ENCODE measurements at places on chromosomes 5 and 9. TPM values are rescaled to one million over a fixed set of nuclear protein-coding genes. Genes with fewer than 3 reads are reported as not detected.

DNA sequence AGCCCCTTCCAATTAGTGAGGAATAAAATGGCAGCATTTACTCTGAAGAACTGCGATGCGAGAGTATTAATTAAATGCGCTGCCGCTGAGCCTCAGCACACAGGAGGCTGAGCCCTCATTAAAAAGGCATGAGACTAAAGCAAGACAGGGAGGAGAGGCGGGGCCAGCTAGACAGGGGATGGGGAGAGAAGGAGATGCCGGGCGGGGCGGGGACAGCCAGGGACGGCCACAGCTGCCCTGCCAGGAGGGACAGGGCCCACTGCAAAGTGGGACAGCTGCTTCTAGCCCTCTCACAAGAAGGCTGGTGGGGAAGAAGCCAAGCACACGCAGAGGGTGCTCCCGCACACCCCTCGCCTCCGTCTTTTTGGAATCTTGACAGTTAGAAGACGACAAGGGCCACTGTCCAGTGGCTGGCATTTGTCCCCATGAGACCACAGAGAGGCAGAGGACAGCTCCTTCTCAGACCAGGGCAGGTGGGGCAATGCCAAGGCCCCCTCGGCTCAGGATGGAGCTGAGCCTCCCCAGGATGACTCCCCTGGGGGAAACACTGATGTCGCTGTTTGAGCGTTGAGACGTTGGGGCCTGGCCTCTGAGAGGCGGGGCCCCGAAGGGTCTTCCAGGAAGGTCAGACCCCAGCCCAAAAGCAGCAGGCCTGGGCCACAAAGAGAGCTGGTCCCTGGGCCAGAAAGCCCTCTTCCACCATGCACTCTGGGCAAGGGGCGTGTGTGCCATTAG lies 26.9 kb downstream of the ADAMTS2 start:
- H3K4me3 ChIP-seq = no peak overlapping the region
- peaks cover 2% of the 10 kb centered on the region for H3K27me3 ChIP-seq
- H3K4me1 ChIP-seq = peaks cover 75% of the 10 kb centered on the region

DNA sequence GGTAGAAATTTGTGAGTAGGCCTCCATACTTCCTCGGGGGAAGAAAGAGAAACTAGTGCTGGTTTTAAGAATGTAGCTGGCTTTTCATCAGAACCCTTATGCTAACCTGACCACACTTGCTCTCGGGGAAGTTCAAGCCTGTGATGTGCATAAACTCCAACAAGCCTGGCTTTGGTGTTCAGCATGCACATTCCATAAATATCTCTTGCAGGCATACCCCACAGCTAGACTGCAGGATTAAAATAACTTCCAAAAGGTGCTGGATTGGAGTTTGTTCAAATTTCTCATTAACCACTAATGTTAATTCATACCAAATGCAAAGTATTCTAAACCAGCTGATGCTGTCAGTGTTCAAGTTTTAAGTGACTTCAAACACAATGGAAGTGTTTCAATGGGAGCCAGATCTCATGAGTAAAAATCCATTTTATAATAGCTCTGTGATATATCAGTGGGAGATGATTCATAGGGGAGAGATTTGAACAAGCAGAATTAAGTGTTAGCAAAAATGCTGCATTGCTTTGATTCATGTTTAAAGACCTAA lies 79.4 kb downstream of the NPR3 start:
- no peak for DNase-seq
- no peak overlapping the region for H3K27ac ChIP-seq
- H3K36me3 ChIP-seq = no peaks in the 10 kb centered on the region
- no peaks in the 10 kb centered on the region for H3K4me1 ChIP-seq
- no peak overlapping the region for H3K4me3 ChIP-seq

- H3K36me3 ChIP-seq = no peaks in the 10 kb centered on the region
- no peak overlapping the region for H3K27ac ChIP-seq
- no peaks in the 10 kb centered on the region for H3K27me3 ChIP-seq
Observed at GRCh38 chr5:37799865-37800421, 39.9 kb downstream of the GDNF start.

- H3K27me3 ChIP-seq = no peaks in the 10 kb centered on the region
- no peak for DNase-seq
- no peaks in the 10 kb centered on the region for H3K4me1 ChIP-seq
- no peak overlapping the region for H3K27ac ChIP-seq
Observed at GRCh38 chr5:54363669-54364068, 53.3 kb upstream of the ARL15 start.

GRCh38 chr5:181060231-181060590 lies 20.1 kb downstream of the BTNL9 start:
- no peak overlapping the region for H3K27ac ChIP-seq
- peaks cover 74% of the 10 kb centered on the region for H3K27me3 ChIP-seq
- no peaks in the 10 kb centered on the region for H3K36me3 ChIP-seq
- DNase-seq = no peak
- no peak overlapping the region for H3K4me3 ChIP-seq
- no peaks in the 10 kb centered on the region for H3K4me1 ChIP-seq

- no peaks in the 10 kb centered on the region for H3K36me3 ChIP-seq
- no peak overlapping the region for H3K27ac ChIP-seq
- no peaks in the 10 kb centered on the region for H3K27me3 ChIP-seq
- H3K4me1 ChIP-seq = no peaks in the 10 kb centered on the region
- no peak overlapping the region for H3K4me3 ChIP-seq
- DNase-seq = peak; percentile 29
Observed at GRCh38 chr5:11234501-11234911, 473.5 kb upstream of the DAP start.

GRCh38 chr5:67378256-67378655 lies 181.7 kb upstream of the CD180 start:
- H3K27ac ChIP-seq = no peak overlapping the region
- no peaks in the 10 kb centered on the region for H3K27me3 ChIP-seq
- no peak overlapping the region for H3K4me3 ChIP-seq
- H3K4me1 ChIP-seq = peaks cover 4% of the 10 kb centered on the region

DNA sequence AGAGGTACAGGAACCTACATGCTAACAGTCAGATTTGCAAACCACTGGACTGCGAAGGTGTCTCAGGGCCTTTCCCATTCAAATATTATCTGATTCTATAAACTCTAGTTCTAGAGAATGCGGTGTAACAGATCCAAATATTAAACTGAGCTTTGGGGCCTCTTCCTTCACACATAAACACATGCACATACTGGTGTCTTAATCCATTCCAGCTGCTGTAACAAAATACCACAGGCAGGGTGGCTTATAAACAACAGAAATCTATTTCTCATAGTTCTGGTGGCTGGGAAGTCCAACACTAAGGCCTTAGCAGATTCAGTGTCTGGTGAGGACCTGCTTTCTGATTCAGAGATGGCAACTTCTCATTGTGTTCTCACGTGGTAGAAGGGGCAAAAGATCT lies 30.2 kb downstream of the RETREG1 start:
- H3K4me3 ChIP-seq = no peak overlapping the region
- H3K27ac ChIP-seq = no peak overlapping the region
- H3K36me3 ChIP-seq = no peaks in the 10 kb centered on the region
- H3K4me1 ChIP-seq = no peaks in the 10 kb centered on the region
- DNase-seq = no peak

- H3K27me3 ChIP-seq = peaks cover 4% of the 10 kb centered on the region
- H3K27ac ChIP-seq = no peak overlapping the region
- DNase-seq = no peak
- no peaks in the 10 kb centered on the region for H3K4me1 ChIP-seq
Observed at GRCh38 chr9:21551401-21551800, 69.3 kb upstream of the IFNE start.

GRCh38 chr9:125646217-125646616 lies 60.8 kb downstream of the MAPKAP1 start:
- H3K27ac ChIP-seq = no peak overlapping the region
- H3K36me3 ChIP-seq = no peaks in the 10 kb centered on the region
- no peak overlapping the region for H3K4me3 ChIP-seq
- no peak for DNase-seq
- H3K4me1 ChIP-seq = no peaks in the 10 kb centered on the region

GRCh38 chr9:2281803-2282185 lies 266.6 kb downstream of the SMARCA2 start:
- H3K27ac ChIP-seq = no peak overlapping the region
- H3K36me3 ChIP-seq = no peaks in the 10 kb centered on the region
- no peak for DNase-seq
- no peaks in the 10 kb centered on the region for H3K4me1 ChIP-seq
- H3K4me3 ChIP-seq = no peak overlapping the region

SPATA6L gene
- polyA plus RNA-seq = 0.25 TPM

NR6A1 gene
- polyA plus RNA-seq = 0.82 TPM

PRDM9 gene
- not detected for polyA plus RNA-seq

LTC4S gene
- 2.8 TPM for polyA plus RNA-seq

CNTNAP3 gene
- 2.8 TPM for polyA plus RNA-seq

NEUROG1 gene
- not detected for polyA plus RNA-seq

GRIN1 gene
- 0.12 TPM for polyA plus RNA-seq

RUSC2 gene
- polyA plus RNA-seq = 56.7 TPM

TNFAIP8 gene
- 10.8 TPM for polyA plus RNA-seq

EFNA5 gene
- 4.0 TPM for polyA plus RNA-seq
